ENCODE measurements at places on chromosomes 11 and 22.

DNA sequence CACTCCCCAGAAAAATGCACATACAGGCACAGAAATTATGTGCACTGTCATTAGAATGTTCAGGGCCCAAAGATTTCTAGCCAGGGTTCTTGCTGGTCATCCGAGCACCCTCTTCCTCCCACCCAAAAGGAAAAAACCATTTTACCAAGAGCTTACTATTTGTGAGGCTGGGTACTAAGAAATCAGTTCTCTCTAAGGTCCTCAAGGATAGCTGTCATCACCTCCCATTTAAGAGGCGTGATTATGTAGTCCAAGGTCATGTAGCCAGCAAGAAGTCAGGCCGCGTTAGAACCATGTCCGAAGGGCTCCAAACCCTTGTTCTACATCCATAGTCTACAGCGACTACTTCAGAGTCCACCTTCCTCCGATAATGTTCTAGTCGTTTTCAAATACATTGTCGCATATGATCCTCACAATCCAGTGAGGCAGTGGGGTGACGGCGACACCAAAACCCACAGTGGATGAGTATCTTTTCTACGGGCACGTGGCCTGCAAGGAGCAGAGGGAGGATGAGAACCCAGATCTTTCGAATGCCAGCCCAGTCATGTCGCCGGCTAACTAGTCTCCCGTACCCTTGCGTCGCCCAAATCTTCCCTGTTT is 634 bp downstream of the TIMM8B start:
- peak; percentile 10 for DNase-seq

DNA sequence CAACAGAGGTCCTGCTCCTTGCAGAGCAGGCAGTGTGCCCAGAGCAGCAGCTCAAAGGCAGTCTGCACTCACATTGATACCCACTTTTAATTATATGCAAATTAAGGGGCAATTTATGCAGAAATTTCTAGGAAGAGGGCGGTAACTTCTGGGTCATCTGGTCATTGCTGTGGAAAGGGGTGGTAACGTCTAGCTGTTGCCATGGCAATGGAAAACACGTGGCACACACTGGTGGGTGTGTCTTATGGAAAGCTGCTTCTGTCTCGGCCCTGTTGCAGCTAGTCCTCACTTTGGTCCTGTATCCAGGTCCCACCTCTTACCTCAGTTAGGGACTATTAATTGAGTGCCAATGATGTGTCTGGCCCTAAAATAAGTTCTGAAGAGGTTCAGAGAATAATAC is 36.8 kb downstream of the BARX2 start:
- DNase-seq: no peak

DNA sequence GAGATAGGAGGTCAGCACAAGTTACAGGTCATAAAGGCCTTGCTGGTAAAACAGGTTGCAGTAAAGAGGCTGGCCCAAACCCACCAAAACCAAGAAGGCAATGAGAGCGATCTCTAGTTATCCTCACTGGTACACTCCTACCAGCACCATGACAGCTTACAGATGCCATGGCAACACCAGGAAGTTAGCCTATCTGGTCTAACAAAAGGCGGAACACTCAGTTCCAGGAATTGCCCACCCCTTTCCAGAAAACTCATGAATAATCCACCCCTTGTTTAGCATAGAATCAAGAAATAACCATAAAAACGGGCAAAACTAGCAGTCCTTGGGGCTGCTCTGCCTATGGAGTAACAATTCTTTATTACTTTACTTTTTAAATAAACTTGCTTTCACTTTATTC is 43.5 kb upstream of the B3GAT1 start:
- DNase-seq: no peak

- DNase-seq: no peak
Measured at GRCh38 chr11:68191661-68192579, 21.2 kb downstream of the KMT5B start.

- DNase-seq: peak; percentile 87
Measured at GRCh38 chr11:35484435-35484834, 41.0 kb downstream of the PAMR1 start.

DNA sequence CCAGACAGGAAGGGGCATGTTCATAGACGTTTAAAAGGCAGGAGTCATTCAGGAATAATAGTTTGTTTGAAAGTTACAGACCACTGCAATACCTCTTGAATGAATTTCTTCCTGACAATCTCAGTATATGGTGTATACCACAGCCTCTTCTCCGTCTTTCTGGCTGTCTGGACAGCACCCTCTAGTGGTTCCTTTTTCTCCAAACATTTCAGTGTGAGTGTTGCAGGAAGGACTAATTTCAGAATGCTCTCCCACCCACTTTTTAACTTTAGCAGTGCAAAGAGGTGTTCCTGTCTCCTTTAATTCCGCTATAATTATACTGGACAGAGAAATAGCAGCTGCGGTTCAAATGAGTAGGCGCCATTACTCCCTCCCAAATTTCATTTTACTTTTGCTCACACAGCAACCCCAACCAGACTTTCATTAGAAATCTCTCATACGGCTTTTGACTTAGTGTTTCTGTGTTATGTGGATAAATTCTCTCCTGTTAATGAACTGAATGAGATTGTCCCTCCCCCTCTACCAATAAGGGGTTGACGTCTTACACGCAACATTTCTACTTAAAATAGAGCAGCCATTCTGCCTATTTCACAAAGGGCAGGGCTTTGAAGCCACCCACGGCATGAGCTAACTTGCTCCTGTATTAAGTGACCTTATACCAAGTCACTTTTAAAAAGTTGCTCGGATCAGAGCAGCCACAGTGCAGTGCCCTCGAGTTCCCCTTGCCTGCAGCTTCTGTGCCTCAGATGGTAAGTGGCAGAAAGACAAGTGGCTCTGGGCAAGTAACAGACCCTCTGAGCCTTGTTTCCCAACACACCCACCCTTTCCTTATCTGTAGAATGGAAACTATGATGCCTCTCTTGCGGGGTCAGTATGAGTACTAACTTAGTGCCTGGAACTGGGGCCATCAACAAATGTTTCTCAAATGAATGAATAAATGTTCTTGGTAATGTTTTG is 368.6 kb downstream of the OPCML start:
- DNase-seq: peak; percentile 47

DNA sequence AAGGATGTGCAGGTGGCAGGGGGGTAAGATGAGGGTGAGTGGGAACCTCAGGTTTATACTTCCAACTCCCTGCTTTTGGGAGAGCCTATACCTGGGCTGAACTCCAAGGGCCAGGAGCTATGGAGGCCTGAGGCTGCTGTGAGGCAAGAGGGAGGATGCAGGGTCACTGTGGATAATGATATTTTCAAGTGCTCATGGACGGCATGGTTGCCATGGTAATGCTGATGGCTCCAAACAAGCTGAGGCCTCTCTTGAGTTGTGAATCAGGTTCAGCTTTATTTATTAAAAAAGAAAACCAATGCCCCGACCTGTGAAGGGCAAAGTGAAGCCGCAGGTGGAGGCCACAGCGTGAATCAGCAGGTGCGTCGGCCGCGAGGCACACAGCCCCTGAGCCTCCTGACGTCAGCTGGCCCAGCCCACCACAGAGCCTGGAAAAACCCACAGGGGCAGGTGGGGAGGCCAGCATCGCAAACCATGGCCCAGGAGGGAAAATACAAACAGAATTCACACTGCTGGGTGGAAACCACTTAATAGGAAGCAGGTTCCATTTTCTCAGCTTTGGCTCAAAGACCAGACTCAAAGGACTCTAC is 17.4 kb upstream of the CREB3L1 start:
- no peak for DNase-seq

- DNase-seq: no peak
Measured at GRCh38 chr11:71527576-71528210, 626 bp downstream of the KRTAP5-7 start.

DNA sequence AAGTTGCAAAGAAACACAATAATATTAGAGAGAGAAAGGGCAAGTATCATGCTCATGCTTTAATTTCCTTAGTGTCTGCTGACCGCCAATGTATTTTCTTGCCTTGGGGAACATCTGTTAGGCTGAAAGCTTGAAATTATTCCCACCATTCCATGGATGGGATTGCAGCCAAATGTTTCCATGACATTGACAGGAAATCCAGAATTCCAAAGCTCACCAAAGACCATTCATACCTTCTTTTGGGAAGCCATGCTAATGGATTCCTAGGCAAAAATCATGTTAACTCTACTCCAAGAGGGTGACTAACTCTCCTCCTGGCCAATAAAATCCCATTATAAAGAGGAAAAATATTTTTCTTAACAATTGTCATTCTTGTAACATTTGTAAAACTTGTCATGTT is 661.4 kb upstream of the FAT3 start:
- DNase-seq: peak; percentile 4

GRCh38 chr22:40499209-40499623 is 128.8 kb downstream of the SGSM3 start:
- peak; percentile 99 for DNase-seq

- DNase-seq: no peak
Measured at GRCh38 chr11:4090258-4090657, 4.3 kb upstream of the RRM1 start.

- DNase-seq: no peak
Measured at GRCh38 chr11:36499315-36499714, 10.8 kb downstream of the TRAF6 start.

DNA sequence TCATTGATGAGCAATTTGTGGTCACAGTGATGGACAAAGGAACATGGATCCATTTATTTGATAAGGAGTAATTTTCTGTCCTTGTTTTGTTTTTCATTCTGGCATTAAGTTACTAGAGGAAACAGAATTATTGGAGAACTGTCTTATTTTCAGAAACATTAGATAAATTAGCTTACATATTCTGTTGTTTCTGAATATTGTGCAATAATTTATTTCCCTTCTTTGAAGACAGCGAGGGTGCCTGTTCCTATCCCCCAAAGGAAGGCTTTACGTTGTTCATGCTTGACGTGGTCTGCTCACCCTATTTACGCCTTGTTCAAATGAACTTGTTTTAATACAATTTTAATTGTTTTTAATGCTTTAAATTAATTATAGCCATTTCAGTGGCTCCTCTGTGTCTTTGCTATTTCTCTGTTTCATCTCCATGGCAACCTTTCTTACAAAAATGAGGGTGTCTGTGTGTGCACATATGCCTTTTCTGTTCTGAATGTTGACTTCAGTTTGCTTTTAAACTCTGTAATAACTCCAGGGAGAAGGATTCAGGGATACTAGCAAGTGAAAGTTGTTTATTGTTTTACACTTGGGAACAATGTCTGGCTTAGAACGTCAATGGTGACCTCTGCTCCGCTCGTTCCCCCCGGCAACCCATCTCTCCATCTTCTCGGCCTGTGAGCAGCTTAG is 138.3 kb upstream of the PLET1 start:
- DNase-seq: no peak

All from fibroblast of skin of right quadriceps (primary cell).